ENCODE measurements at places on chromosomes 1 and 21.

DNA sequence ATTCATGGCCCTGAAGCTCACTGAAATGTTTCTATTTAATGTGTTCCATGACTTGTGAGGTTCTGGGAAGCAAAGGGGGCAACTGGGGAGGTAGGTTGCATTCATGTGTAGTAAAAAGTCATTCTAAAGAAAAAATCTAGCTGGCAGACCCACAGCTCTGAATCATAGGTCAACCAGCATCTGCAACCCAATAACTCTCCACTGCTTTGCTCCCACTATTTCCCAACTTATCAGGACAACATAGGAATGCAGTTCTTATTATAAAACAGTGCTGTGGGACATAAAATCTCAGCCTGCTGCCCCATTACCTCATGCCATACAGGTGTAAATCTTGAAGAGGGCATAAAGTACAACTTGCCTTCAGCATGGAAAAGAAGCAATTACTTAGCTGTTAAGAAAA lies 576.1 kb upstream of the PTBP2 start:
- no peak for DNase-seq

GRCh38 chr1:44947774-44948311 lies 38.6 kb downstream of the EIF2B3 start:
- DNase-seq, result no peak

- no peak for DNase-seq
These were observed 187.2 kb upstream of the PTGFR start for GRCh38 chr1:78303620-78304019.

GRCh38 chr1:58782178-58783089 lies 1.4 kb downstream of the JUN start:
- peak; percentile 47 for DNase-seq

DNA sequence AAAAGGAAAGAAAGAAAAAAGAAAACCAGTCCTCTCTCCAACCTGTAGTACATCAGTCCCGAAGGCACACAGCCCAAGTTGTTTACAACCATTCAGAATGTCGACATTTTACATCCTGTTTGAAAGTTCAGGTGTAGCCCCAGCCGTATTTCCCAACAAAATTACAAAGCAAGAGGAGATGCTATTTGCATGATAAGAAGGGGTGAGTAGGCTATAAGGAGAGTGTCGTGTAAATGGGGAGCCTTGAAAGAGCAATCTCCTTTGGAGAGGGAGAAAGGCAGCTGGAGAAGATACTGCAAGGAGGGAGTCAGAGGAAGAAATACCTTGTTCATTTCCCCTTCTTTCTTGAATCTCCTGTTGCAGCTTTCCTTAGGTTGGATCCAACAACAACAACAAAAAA lies 35.5 kb upstream of the DENND1B start:
- no peak for DNase-seq

GRCh38 chr1:39189592-39190041 lies 14.9 kb upstream of the MACF1 start:
- DNase-seq, result no peak

- no peak for DNase-seq
These were observed 49.0 kb downstream of the SCCPDH start for GRCh38 chr1:246773213-246773641.

DNA sequence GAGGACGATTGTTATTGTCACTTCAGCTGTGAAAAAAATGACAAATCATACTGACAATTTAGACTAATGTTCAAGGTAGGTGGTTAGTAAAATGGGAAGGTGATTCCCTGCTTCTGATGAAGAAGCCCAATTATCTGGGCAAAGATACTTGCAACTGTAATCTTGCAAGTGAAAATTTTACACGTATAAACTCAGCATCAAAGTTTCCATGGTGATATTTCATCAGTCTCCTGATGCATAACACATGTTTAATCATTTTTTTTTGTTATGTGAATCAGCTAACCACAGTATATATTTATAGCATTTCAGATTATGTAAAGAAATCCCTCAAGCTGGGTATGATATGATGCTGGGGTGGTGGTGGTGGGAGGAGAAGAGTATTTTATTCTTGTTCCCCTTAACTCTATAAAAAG lies 16.4 kb upstream of the KCNK1 start:
- no peak for DNase-seq

DNA sequence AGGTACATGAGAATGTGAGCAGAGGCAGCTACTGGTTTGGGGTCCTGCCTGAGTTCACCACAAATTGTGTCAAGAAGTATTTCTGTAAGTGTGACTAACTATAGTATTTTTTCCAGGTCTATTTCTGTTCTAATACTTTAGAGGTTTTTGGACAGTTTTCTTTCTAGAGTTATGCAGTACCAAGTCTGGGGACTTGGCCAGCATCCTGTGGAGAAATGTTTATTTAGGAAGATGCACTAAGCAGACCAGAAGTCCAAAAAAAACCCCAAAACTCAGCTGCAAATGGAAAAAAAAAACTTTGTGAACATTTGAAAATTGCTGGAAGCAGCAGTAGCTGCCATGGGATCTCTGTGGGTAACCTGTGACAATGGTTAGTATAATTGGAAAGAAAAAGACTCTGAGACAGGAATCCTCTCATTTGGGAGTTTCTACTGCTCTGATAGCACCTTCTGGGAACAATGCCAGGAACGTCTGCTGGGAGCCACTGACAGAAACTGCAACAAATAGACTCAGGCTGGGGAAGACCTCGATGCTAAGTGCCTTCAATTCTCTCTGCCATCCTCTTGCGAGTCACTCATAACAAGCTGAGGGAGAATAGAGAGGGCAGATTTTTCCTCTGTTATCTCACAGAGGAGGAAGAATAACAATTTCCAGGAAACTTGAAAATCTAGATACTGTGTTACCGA lies 37.6 kb downstream of the OR10R2 start:
- DNase-seq, result no peak

DNA sequence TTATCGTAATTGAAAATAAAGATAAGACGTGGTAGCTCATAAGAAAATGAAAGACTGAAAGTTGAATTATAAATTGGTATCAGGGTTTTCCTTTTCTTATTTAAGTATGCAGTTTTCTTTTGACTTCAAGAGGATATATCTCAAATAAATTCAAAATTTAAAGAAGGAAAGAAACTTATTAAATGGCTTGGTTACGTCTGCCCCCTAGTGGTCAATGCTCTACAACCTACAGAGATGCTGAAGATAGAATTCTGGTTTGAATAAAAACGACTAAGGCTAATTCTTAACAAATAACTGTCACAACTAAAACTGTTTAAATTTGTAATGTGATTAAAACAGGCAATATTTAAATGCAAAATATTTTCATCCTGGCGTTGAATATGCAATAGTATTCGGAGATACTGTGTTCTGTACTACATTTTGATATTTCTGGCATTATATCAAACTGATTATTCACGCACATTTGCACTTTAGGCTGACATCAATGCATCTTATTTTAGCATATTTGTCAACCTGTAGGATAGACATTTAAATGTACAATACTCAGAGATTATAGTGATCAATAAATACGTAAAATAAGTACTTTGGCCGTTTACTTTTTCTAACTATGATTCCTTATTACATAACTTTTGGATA lies 26.8 kb downstream of the IFI44 start:
- DNase-seq, result peak; percentile 70

GRCh38 chr21:38048167-38048566 lies 131.9 kb upstream of the KCNJ6 start:
- no peak for DNase-seq

DNA sequence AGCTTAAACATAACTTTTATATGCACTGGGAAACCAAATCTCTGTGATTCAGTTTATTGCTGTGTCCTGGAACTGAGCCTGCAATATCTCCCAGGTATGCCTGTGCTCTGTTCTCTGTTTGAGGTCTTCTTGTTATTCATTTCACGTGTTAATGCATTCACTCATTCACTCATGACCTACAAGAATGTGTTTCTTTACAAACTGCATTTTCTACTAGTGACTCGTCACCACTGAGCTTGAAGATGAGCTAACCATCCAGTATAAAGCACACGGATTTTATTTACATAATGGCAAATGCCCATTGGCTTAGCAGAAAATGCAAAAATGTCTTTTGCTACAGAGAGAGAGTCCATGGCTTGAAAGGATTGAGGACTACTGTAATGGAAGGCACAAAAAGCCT lies 75.0 kb upstream of the DUSP10 start:
- no peak for DNase-seq

- no peak for DNase-seq
These were observed 249.2 kb downstream of the NCAM2 start for GRCh38 chr21:21247424-21247823.

- peak; percentile 88 for DNase-seq
These were observed 390 bp downstream of the ZFP69B start for GRCh38 chr1:40450495-40451237.

DNA sequence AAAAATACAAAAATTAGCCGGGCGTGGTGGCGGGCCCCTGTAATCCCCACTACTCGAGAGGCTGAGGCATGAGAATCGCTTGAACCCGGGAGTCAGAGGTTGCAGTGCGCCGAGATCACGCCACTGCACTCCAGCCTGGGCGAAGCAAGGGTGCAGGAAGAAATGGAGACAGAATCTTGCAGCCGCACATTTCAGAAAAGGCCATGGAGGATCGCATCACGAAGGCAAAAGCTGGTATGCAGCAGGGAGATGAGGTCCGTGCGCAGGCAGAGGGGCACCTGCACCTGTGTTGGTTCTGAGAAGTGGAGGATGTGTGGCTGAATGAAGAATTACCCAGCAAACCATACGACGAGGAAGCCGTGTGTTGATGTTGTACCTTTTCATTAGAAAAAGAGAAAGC lies 53.0 kb upstream of the ABCG1 start:
- DNase-seq, result no peak

DNA sequence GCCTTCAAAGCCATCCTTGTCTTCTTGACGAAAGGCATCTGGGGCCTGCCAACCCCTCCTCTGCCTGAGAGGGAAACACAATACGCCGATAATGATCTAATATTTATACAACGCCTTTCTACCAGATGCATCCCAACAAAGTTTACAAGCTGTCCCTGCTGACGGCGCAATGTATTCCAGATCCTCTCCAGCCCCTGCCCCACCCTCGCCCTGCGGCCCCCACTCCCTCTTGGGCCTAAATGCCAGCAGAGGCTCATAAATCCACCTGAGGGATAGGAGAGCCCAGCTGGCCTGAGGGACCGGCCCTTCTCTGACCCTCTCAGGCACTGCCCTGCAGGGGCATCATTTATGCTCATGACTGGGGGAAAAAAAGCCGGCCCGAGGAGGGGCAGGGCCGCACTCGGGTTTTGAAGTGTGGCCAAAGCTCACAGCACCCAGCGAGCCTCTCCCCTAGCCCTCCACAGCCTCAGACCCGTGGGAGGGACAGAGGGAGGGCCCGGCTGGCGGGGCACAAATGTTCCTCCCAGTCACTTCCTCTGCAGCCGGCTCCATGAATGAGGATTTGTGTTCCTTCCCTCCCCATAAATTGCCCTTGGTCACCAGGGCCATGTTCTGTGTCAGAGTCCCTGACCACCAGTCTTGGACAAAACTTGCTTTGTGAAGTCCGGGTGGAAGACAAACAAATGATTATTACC lies 140.3 kb downstream of the FOXD2 start:
- DNase-seq, result no peak

DNA sequence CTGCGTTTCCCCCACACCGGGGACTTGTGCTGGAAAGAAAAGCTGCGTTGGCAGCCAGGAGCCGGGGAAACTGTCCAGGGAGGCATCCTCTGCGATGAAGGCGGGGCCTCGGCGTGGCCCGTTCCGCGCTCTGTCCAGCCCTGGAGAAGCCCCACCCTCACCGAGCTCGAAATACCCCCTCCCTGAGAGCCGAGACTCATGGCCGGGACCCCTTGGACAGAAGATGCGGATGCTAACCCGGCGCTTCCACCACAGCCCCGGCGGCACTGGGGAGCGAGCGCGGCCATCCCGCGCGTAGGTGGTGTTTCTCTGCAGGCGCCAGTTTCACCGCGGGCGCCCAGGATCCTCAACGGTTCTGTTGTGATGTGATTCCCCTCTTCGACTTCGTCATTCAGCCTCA lies 31.6 kb downstream of the PDE9A start:
- no peak for DNase-seq

DNA sequence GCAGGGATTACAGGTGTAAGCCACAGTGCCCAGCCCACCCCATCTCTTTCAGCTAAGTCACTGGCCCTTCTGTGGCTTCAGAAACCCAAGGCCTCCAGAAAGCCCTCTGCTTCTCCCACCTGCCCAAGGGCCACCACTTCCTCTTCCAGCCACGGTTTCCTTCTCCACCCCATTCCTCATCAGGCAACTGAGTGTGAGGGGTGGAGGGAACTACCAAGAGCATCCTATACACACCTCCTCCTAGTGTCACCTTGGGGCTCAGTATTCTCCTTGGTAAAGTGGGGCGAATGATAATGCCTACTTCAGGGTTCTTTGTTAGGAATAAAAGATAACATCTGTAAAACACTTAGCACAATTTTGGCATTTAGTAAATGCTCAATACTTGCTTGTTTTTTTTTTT lies 30.0 kb downstream of the KNCN start:
- DNase-seq, result no peak

DNA sequence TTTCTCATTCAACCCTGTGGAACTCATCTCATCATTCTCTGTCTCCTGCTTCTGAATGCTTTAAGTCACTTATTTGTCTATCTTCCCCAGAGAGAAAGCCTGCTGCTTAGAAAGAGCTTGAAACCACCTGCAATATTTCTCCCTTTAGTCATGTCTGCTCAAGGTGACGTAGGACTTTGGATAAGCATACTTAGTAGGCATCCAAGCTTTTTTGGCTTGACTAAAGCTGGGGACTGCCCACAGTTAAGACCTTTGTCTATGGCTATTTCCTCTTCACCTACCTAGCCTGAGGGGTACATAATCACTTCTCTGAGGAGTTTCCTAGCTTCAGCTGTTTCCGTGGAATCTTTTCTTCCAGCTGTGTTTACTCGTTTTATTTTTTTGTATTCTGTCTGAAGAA lies 665.8 kb upstream of the CAMK1G start:
- DNase-seq, result no peak

DNA sequence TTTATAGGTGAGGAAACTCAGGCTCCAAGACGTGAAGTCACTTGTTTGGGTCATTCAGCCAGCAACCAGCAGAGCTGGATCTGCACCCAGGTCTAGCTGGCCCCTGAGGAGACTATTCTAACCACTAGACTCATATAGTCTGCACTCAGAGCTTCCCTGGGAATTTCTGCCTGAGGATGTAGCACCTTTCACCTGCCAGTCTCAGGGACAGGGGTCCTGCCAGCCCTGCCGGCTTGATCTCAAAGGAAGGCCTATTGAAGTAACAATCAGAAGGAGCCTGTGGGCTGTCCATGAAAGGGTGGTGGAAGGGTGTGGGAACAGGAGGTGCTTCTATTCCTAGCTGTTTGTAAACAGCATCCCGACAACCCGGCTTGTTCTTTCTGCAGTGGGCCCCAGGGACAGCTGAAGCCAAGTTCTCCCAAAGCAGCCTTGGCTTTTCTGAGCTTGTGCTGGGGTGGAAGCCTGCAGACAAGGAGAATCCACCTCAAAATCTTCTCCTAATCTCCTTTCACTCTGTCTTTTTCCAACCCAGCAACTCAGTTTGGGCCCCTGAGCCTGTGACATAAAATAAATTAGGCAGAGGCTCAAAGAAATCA lies 7.8 kb downstream of the LMOD1 start:
- no peak for DNase-seq

GRCh38 chr1:20439282-20439681 lies 46.7 kb downstream of the CAMK2N1 start:
- no peak for DNase-seq

All from stimulated activated CD4-positive, alpha-beta T cell treated with anti-CD3 and anti-CD28 coated beads, Interleukin-4, amount 100 ng/mL, for 24 hours (primary cell).